Nucleus accumbens (tissue), 56 donors: ENCODE measurements at places on chromosomes 11 and 22.

GRCh38 chr11:121800731-121801393 lies 315.2 kb downstream of the BLID start:
- DNase-seq, result no peak

- no peak for DNase-seq
These were observed 39.7 kb downstream of the C11orf91 start for GRCh38 chr11:33660962-33661361.

GRCh38 chr11:75668451-75669297 lies at the start of gene MAP6:
MAP6 (minus strand) TSS chr11:75669038; CDS start chr11:75668369, 669 bp downstream.
- peak; percentile 67 for DNase-seq

DNA sequence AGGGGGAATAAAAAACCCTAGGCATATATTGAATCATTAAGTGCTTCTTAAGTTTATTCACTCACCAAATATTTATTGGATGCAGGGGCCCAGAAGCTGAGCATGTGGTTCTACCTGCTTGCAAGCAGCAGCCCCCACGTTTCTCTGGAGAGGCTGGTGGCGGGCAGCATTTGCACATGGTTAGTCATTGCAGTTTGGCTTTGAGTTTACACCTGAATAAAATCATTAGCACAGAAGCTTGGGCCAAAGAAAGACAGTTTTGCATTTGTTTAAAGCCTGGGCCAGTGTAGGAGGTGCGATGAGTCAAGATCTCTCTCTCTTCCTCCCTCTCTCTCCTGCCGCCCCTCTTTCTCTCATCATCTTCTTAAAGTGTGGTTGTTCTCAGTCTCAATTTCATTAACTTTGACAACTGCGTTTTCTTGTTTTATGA lies 72.6 kb downstream of the C22orf31 start:
- no peak for DNase-seq

GRCh38 chr11:106691807-106692365 lies 326.4 kb downstream of the GUCY1A2 start:
- no peak for DNase-seq

- DNase-seq, result no peak
These were observed 546 bp downstream of the DRAP1 start for GRCh38 chr11:65919573-65920371.

DNA sequence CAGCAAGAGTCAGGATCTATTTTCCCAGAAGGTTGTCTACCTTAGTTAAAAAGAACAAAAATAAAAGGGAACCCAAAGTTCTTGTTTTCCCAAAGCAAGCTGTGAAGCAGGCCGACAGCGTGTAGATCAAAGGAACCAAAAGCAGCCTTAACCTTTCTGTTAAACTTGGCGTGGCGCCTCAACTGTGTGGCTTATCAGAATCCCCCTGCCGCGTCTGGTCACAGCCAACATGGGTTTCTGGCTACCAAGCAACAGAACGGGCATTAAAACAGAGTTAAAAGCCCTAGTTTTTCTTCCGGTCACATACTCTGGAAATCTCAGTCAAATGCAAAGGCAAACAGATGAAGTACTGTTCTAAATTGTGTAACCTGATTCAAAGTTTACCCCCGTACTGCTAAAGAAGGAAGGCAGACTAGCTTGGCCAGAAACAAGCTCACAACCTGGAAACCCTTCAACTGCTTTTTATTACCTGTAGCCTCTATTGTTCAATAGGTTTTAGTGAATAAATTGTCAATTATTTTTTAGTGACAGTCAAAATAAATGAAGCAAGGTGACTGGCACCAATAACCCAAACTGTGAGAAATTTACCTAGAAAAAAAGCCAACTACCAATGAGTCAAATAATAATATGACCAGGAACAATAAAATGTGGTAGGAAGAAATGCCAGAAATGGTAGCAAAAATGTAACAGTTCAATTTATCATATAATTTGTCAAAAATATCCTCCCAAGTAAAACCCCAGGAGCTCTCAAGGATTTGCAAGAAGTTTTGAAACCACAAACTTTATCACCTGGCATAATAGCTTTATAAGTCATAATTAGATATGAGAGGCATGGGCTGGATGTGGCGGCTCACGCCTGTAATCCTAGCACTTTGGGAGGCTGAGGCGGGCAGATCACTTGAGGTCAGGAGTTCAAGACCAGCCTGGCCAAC lies 21.4 kb downstream of the CHKA start:
- DNase-seq, result no peak

DNA sequence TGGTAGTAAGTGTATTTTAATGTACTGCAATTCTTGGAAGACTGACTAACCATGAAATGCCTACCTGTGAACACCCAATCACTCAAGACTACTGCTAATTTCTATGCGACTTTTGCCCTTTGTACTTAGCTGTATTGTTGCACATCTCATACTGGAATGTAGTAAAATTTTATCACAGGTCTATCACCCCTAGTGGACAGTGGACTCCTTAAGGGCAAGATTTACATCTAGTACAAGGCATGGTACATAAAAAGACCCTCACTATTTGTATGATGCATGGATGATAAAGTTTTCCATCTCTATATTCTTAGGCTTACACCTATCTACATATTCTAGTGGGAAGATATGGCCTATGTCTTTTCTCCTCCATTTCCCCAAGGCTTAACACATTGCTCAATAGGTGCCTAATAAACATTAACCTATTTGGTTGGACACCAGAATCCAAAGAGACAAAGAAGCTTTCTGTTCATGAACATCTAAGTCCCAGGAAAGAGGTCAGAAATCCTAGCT lies 26.1 kb downstream of the SERGEF start:
- DNase-seq, result no peak

GRCh38 chr11:61460474-61460881 lies 30.6 kb downstream of the SDHAF2 start:
- DNase-seq, result peak; percentile 17

GRCh38 chr11:6742260-6742659 lies 29.5 kb downstream of the OR2AG2 start:
- no peak for DNase-seq

DNA sequence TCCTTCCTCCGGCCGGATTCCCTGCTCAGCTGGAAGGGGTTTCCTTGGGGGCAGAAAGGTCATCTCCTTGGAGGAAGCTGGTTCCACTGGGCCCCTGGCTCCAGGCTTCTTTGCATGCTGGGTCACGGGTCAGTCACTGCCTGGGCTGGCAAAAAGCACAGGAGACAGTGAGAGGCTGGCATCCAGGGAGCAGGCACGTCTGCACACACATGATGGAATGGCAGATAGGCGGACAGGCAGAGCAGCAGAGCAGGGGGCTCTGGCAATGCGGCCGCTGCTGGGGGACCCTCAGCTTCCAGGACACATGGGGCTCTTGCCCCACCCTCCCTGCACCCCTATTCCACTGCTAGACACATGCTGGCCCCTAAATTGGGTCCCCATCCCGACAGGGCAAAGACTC lies 40.4 kb downstream of the C11orf58 start:
- no peak for DNase-seq

DNA sequence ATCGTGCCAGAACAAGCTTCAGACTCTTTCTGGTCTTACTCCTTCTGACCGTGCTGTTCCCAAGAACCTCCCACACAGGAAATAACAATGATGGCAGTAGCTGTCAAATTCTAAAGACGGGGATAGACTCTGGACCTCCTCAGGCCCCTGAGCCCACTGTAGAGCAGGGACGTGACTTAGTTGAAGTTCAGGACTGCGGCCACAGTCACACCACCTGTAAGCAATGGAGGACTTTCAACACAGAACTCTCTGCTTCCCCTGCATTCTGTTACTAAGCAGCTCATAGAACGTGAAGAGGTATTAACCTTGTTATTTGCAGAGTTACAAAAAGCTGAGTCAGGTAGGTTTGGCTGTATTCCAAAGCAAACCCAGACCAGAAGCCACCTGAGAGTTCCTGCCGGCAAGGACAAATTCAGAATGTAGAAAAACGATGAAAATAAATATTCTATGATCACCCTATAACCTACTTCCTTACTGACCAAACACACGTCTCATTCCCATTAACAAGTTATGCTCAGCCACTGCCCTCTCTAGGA lies 12.7 kb downstream of the TMEM45B start:
- DNase-seq, result no peak

DNA sequence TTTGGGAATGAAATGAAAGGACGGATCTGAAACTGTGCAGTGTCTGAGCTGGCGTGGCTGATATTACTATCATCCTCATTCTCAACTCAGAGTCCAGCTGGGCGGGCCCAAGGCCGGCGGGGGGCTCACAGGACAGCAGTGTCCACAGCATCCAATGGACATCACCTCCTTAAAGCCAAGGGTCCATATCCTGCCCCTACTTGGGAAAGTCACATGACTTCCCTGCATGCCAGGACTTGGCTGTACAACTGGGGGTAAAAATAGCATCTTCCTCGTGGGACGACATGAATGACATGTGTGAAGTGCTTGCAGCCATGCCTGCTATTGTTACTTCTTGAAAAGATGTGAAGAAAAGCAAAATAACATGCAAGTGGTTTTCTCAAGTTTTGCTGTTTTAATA lies 82.3 kb downstream of the TRMU start:
- DNase-seq, result no peak

DNA sequence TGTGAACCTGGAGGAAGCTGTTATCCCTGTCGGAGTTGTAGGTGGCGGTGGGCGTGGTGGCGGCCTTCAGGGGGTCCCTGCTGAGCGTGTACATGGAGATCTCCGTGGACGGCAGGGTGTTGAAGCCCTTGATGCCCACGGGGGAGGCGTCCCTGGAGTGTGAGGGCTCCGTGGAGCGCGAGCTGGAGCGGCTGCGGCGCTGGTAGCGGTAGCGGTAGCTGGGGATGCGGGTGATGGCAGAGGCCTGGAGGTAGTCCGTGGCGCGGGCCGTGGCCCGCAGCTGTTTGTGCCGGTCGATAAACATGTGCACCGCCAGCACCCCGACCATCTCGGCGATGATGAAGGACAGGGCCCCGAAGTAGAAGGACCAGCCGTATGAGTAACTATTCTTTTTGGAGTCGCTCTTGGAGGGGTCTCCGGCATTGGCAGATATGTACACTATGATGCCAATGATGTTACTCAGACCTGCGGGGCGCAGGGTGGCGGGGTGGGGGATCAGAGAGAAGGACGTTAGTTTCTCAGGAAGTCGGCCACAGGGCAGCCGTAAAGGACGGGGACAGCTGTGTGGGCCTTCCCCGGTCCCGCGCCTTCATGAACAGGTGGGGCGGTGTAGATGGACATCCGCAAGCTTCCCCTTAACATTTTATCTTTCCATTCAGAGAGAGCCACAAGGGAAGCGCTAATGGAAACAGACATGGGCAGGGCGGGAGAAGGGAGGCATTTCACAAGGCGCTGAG lies 35.6 kb upstream of the EIF3D start:
- no peak for DNase-seq

DNA sequence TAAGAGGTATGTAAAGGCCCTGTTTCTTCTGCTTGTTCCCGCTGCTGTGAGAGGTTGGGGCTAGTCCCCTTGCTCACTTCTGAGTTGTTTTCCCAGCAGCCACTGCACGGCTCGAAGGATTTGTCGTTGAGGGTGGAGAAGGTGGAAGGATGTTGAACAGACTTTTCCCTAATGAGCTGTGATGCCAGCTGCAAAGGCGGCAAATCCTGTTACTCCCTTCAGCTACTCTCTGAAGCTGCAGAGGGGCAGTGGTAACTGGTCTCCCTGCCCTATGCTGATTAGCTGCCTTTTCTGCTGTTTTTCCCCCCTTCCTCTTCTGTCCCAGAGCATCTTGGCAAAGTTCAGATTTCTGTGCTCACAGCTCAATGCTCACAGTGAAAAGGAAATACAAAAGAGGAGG lies 90.4 kb upstream of the SLC25A18 start:
- no peak for DNase-seq

GRCh38 chr22:48244388-48245195 lies 1482.1 kb downstream of the TBC1D22A start:
- DNase-seq, result no peak

DNA sequence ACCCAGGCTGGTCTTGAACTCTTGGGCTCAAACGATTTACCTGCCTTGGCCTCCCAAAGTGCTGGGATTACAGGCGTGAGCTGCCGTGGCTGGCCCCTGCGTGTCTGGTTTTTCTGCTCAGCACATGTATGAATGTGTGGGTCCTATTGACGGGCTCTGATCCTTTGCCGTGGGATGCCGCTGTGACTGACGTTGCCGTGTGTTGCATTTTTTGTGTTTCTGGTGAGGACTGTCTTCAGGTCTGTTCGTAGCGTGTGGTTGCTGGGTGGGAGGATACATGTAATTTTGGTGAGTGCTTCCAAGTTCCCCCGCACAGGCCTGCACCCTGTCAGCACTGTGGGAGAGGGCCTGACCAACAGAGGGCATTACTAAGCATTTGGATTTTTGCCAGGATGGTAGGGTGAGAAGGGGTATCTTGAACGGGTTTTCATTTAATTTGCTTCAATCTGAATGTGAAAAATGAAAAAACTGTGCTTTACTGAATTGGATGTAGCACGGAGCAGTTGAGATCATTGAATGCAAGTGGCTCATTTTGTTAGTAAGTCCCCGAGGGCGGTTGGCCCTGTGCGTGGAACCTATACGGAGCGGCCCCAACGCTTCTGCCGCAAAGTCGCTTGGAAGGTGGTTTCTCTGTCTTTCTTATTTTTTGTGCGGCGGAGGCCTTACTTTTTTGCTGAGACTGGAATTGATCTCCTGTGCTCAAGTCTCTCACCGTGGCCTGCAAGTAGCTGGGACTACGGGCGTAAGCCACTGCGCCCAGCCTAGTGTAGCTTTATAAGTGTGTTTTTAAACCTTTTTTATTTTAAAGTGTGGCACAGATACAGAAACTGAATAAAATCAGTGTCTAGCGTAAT lies 8.2 kb downstream of the ZBED4 start:
- no peak for DNase-seq

GRCh38 chr11:771617-772204 lies 5.6 kb downstream of the GATD1 start:
- DNase-seq, result no peak

DNA sequence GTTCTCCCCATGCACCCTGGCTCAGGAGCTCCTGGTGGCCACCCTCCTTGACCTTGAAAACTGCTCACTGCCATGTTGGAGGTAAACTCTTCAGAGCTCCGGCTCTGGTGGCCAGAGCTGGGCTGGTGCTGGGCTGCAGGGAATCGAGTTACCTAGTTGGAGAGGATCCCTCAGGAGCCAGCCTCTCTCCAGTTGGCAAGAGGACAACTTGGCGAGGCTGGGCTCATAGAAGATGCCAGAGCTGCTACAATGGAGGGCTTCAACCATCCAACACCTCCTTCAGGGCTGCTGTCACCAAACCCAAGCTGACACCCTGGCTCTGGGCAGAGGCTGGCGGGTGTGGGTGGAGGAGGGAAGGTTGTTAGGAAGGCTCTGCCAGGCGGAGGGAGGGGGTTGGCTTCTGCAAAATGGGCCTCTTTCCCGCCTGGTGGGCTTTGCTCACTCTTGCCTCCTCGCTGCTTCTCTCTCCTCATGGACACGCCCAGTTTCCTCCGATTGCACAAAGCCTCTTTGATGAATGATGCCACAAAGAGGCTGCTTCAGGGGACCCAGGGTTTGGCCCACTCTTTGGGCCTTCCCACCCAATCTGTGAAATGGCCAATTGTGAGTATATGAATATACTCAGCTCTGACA lies 53.1 kb downstream of the THAP12 start:
- DNase-seq, result no peak
